NCI-H1417 treated with DMSO at 0.1 percent for 48 hours (cell line): ENCODE measurements at places on chromosomes 2 and 18.

DNA sequence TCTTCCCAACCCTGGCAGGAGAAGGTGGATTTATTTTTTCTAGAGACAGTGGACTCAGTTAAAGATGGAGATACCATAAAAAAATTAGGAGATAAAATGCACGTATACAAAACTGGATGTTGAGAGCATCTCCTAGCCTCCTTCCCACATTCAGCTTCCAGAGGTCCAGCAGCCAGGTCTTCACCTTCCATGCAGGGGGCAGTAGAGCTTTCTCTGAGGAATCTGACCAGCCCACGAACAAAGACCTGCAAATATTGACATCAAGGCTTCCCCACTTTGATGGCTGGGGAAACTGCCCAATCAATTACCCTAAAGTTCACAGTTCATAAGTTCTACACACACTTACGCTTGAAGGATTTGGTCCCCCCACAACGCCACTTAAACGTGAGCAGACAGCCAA, 24.5 kb downstream of the AQP4 start:
- no peak for DNase-seq

DNA sequence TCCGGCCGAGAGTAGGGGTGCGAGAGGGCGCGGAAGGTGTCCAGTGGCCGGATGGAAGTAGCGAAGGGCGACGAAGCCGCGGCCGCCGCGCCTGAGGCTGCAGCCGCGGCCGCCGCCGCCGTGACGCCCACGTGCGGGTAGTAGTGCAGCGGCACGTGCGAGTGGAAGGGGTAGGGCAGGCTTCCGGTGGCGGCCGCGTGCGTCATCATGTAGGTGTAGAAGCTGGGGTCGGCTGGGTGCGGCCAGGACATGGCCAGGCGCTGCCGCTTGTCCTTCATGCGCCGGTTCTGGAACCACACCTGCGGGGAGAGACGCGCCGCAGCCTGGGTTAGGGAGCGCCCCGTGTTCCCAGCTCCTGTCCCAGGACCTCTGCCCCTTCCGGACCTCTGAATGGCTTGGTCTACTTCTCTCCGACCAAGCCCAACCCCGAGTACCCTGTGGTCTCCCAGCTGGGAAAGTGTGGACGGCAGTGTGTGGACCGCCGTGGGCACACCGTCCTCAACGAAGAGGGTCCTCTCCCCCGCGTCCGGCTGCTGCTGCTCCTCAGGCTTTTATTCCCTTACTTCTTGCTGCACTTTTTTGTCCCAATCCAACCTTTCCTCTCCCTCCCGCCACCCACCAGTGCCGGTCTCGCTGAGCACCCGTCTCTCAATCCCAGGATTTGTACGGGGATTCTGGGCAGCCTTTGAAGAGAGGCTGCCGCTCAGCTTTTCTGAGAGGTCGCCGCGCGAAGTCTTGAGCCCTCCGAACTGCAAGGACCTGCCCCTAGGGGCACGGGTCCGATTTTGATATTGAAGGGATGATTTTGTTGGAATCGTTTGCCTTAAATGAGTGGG, 3.0 kb downstream of the EVX2 start:
- no peak for DNase-seq

GRCh38 chr2:167144179-167144898, 256.1 kb downstream of the XIRP2 start:
- no peak for DNase-seq

DNA sequence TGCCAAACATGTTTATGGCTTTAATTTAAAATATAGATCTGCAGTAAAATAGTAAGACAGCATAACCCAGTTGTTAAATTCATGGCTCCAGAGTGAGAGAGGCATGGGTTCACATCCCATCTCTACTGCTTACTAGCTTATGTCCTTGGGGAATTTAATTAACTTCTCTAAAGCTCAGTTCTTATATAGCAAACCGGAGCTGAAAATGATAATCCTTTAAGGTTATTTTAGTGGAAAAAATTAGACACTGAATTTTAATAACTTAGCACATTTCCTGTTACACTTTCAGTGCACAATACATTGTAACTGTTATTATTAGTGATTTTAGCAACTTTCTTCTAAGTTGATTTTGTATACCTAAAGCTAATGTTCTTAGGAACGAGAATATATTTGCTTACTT, 14.8 kb downstream of the SCN9A start:
- no peak for DNase-seq
